ENCODE measurements at places on chromosomes 16 and 17. TPM values are rescaled to one million over a fixed set of nuclear protein-coding genes. Genes with fewer than 3 reads are reported as not detected.

- peak; percentile 69 for DNase-seq
Observed at GRCh38 chr16:84484579-84485254, 19.7 kb downstream of the MEAK7 start.

DNA sequence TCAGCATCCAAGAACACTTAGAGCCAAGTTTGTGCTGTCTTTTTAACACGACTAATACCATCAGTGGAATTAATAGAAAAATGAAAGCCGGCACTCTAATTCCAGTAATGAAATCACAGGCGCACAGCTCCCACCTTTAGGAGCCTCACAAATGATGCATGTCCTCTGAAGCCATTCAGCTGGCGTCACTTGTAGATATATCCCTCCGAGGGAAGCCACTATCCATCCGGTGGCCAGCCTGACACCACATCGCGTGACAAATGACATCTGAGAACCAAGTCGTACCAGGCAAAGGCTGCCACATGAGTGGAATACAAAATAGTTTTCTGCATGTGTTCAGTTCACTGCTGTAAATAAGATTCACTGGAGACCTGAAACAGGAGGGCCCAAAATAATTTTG, 205.6 kb downstream of the GRIN2A start:
- no peak for DNase-seq

DNA sequence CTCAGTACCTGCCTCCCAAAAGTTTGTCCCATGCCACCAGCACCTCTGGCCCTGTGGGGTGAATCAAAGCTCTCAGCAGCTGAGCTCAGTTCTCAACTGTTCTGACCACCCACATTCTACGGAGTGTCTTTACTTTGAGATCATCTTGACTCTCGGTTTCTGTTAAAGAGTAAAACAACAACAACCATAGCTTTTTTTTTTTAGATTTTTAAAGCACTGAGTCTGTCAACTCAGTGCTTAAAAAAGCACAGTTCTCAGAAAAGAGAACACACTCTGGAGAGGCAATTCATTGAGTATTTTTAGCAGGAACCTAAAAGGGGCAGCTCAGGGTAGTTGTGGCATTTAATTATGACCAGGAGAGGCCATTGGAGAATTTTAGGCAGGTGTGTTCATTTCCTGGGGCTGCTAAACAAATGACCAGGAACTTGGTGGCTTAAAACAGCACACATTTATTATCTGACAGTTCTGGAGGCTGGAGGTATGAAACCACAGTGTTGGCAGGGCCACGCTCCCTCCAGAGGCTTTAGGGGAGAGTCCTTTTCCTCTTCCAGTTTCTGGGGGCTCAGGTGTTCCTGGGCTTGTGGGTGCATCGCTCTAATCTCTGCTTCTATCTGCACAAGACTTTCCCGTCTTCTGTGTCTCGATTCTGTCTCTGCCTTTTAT, 6.7 kb upstream of the WFIKKN2 start:
- DNase-seq, result no peak

DNA sequence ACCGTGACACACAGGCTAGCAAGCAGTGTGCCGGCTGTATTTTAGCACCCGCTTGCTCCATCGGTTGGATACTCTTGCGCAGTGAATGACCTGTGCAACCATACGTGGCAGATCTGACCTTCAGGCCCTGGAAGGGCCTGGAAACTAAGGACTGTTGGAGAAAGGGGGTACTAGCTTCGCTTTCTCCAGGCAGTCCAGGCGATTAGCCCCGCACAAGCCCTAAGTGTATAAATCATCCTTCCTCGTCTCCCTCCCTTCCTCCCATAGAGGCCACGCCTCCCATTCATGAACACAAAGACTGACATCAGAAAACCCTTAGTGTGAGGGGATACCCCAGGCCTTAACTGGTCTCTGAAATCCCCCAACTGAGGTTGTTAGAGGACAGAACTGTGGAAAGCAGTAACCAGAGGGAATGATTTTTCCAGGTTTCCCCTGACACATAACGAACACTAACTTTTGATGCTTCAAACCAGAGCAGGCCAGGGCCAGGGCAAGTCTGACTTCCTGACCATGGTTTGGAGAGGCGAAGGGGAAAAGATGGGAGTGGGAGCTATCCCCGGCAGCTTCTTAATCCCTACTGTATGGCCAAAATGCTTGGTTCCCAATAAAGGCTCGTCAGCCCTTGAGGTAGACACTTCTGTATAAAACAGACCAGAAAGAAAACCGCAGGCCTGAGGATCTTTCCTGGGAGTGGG, 1.4 kb upstream of the DYNLL2 start:
- no peak for DNase-seq

DNA sequence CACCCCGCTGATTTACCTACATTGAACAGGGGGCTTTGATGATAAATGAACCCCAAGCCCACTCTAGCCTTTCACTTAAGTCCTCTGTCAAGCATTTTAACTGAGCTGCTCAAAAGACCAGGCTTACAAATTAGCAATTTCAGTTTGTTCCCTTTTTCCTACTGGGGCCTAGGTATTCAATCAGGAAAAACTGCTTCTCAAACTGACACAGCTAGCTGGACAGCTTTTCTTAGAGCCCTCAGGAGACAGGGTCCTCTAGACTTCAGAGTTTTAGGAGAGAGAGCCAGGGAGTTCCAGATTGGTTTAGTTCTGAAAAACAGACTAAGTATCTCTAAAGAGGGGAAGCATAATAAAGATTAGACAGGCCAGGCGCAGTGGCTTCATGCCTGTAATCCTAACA, 6.2 kb upstream of the HEXIM2 start:
- DNase-seq, result no peak

The PRSS8 gene
- not detected for total RNA-seq

- no peak for DNase-seq
Observed at GRCh38 chr16:54482892-54483574, 196.4 kb upstream of the IRX3 start.

- DNase-seq, result no peak
Observed at GRCh38 chr16:23160082-23160481, 10.8 kb upstream of the USP31 start.

GRCh38 chr17:32854832-32855389, 22.0 kb downstream of the MYO1D start:
- DNase-seq, result no peak

DNA sequence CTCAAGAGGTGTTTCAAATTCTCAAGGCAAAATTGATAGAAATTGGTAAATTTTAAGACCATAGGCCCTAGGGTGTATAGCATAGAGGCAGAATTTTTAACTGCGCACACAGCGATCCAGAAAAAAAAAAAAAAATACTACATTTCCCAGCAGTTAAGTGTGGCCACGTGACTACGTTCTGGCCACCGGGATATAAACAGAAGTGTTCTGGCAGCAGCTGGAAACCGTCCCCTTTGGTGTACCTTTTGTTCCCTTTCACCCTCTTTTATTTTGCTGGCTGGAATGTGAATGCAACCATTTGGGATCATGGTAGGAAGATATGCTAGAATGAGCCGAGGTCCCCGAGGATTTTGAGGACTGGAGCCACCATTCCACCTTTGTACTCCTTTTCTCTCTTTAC, 52.7 kb upstream of the AKAP1 start:
- DNase-seq, result peak; percentile 51

GRCh38 chr17:76935331-76935730, 67.1 kb downstream of the MGAT5B start:
- DNase-seq, result no peak

DNA sequence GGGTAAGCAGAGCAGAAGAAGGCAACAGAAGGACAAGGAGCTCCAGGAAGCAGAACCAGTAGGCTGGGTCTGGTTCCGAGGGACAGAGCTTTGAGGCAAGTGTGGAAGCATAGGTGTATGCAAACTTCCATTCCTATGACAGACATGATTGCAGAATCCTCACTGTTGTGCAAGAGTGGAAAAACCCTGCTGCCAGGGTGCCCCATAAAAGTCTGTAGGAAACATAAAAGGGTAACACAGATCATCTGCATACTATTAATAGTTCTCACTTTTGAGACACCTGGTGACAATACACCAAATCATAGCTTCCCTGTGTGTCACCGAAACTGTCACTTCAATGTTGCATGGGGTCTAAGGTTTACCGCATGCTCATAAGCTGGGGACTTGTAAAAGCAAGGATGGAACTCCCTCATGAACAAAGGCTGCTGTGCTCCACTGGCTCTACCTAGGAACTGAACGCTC, 39.7 kb downstream of the ARHGAP17 start:
- no peak for DNase-seq
